Stimulated activated CD8-positive, alpha-beta memory T cell treated with anti-CD3 and anti-CD28 coated beads, Interleukin-4, amount 100 ng/mL, for 4 hours (primary cell): ENCODE measurements at places on chromosomes 2 and 18.

DNA sequence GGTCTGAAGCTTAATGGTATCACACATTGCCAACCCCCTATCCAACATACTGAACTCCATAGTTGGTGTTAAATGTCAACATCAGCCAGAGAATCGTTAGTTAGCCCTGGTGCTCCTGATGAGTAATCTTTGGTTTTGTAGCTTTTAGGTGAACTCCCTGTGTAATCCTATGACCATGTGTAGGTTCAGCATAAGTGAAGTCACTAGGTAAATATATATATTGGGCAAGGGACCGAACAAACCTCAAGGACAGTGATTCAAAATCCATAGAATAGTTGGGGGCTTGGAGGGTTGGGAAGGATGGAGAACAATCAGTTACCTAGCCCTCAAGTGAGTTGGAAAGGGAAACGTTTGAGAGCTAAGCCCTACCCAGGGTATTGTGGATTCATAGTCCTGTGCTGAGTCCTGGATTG lies 16.0 kb upstream of the AP1S3 start:
- DNase-seq, result no peak

- no peak for DNase-seq
Observed at GRCh38 chr2:138137949-138138348, 173.7 kb downstream of the HNMT start.

GRCh38 chr18:68147728-68148127 lies 567.2 kb downstream of the TMX3 start:
- no peak for DNase-seq

- no peak for DNase-seq
Observed at GRCh38 chr2:105384861-105385260, 14.0 kb downstream of the FHL2 start.

GRCh38 chr18:40243607-40244006 lies 1711.4 kb upstream of the PIK3C3 start:
- DNase-seq, result no peak
